ENCODE measurements at places on chromosomes 4 and X.

GRCh38 chrX:24375600-24376131 is 15.2 kb downstream of the SUPT20HL1 start:
- DNase-seq: no peak

GRCh38 chr4:19074036-19074435 is 1052.5 kb upstream of the LCORL start:
- DNase-seq: no peak

DNA sequence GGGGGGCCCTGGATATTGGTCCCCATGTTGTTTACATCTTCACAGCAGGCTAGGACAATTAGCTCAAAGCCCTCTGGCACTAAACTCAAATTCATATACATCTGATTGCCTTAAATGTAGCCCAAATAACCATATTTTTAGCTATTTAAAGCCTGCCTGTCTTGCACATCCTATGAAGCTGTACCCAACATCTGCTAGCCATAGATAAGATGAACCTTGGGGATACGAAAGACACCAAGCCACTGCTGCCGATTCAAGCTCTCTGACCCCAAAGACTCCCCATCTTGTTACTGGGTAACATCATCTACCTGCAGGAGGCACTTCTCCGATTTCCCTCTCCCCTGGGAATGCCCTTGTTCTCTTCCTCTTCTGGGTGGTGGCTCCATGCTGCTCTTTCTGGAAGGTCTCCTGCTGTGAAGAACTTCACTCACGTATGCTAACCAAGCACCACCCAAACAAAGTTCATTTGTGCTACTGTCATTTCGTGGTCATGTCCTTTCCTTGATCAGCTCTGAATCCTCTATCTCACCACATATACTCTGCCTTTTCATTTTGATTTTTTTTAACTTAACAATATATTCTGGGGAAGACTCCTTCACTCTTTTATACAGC is 107.7 kb upstream of the ATXN3L start:
- no peak for DNase-seq

DNA sequence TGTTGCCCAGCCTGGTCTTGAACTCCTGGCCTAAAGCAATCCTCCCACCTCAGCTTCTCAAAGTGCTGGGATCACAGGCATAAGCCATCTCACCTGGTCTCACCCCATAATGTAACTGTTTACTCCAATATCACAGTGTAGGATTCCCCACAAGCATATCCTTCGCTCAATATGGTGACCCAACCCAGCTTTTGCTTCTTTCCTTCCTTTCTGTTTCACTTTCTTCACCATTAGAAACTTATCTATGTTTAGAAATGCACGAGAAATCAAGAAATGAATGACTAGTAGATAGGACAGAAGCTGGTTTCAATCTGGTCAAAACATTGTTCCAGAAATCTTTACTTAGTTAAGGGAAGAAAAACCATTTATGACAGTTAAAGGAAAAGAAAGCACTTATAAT is 18.9 kb downstream of the TSPAN5 start:
- DNase-seq: no peak

- DNase-seq: no peak
These were observed 66.0 kb upstream of the NKX1-1 start for GRCh38 chr4:1472148-1472797.

DNA sequence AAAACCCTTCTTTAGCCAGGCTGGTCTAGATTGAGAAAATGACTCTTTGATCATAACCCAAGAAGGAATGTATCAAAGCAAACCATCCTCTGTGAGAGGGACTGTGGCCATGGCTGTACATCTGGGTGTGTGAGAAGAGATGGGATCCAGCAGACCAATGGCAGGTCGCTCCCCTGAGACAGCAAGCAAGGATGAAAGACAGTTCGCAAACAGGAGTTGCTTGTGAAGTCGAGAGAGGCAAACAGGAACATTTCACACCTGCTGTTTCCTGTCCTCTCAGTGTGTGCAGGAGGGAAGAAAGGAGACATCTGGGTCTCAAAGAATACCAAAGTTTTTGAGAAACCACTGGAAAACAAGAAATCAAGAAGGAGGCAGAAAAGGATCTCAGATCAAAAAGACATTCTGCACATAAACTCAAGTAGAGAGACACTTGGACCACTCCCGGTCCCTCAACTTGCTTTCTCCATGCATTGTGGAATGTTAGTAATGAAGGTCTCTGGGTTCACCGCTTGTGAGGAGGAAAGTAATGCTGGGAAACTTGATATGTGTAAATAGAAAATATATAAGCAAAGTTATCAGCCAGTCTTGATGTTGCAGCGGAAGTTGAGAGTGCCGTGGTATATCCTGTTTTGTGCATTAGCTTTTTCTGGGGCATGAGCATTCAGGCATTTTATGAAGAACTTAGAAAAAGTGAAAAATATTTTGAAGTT is 327.5 kb downstream of the BMPR1B start:
- DNase-seq: no peak

- DNase-seq: no peak
These were observed 81.4 kb upstream of the TRIM2 start for GRCh38 chr4:153122855-153123254.

- DNase-seq: no peak
These were observed 28.1 kb upstream of the TXK start for GRCh38 chr4:48162162-48162561.

DNA sequence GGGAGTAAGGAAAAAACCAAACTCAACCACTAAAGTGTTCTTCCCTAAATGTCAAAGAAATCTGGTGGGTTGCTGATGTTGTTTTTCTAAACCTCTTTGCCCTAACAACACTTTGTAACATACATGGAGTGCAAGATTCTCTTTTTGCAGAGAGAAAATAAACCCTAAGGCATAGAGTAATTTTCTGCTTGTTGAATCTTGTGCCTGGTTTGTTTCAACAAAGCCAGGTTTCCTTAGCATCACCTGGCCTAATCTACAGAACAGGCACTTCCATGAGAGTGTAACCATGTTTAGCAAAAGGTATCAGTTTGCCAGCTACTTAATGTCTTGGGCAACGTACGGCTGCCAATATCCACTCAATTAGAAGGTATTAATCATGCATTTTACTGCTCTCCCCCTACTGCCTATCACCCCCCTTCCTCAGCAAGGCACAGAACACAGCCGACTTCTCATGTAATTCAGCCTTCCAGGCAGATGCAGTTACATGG is 219.2 kb downstream of the MAML3 start:
- no peak for DNase-seq

DNA sequence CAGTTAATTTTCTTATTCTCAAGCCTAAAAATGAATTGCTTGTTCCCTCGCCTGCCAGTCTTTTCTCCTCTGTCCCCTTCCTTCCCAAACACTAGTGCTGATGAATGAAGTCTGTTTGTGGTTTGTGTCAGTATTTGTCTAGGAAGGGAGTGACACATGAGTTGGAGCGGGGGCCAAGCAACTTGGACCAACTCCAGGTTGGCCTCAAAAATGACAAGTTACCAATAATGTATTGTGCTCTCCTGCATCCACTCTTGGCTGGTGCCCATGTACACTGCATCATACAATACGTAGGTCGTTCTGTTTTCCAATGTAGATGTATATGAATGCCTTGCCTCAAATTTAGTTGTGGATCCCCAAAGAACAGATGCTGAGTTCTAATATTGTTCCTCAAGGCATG is 223.0 kb upstream of the GPC4 start:
- no peak for DNase-seq

DNA sequence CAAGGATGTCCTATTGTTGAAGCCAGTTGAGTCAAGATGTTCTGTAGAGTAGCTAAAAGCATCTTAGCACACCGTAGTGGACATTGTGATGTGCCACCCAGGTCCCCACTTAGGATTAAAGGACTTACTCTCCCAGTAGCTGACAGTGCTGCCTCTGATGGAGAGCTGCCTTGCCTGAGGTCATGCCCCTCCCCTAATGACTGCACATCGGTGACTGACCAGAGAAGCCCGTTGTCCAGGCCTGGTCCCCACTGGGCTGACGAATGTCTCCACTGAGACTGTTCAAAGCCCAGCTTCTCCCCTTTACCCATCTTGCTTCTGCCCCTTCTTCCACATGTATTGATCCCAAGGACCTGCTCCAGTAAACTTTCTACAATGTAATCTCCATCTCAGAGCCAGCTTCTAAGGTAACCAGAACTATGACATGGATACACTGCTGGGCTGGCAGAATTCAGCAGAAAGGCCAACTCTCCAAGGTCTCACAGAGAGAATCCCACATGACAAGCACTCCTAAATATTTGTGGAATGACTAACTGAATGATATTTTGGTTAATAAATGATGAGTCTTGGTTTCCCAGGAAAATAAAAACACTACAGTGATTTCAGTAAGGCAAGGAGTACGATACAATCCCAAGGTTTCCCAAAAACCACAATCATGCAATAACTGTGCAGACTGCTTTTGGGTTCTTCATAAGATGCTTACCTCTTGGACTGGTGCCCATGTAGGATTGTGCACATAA is 82.4 kb upstream of the TMEM150C start:
- DNase-seq: peak; percentile 17

- no peak for DNase-seq
These were observed 241.5 kb downstream of the COX18 start for GRCh38 chr4:72827968-72828367.

- no peak for DNase-seq
These were observed 1.4 kb downstream of the RAI2 start for GRCh38 chrX:17859609-17860178.

- no peak for DNase-seq
These were observed 95.1 kb downstream of the IL15 start for GRCh38 chr4:141731481-141731880.

GRCh38 chr4:10442976-10443375 is 14.2 kb downstream of the ZNF518B start:
- DNase-seq: no peak

DNA sequence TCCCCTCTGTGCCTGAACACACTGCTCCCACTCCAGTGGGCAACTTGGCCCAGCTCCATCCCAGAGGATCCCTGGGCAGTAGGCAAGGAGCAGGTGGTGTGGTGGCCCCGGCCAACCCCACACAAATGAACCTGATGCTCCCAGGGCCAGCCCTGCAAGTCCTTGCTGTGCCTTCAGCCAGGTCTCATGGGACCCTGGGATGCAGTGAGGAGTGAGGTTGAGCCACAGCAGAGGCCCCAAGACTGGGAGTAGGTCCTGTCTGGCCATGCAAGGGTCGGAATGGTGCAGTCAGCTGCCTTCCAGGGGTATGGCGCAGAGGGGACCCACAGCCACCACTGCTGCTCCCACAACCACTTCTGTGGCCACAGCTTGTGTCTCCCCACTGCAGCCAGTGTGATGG is 234.5 kb upstream of the DKK2 start:
- no peak for DNase-seq

GRCh38 chr4:66606215-66606614 is 935.9 kb upstream of the EPHA5 start:
- DNase-seq: no peak

- peak; percentile 5 for DNase-seq
These were observed 612 bp downstream of the MAGED2 start for GRCh38 chrX:54808109-54808604.

DNA sequence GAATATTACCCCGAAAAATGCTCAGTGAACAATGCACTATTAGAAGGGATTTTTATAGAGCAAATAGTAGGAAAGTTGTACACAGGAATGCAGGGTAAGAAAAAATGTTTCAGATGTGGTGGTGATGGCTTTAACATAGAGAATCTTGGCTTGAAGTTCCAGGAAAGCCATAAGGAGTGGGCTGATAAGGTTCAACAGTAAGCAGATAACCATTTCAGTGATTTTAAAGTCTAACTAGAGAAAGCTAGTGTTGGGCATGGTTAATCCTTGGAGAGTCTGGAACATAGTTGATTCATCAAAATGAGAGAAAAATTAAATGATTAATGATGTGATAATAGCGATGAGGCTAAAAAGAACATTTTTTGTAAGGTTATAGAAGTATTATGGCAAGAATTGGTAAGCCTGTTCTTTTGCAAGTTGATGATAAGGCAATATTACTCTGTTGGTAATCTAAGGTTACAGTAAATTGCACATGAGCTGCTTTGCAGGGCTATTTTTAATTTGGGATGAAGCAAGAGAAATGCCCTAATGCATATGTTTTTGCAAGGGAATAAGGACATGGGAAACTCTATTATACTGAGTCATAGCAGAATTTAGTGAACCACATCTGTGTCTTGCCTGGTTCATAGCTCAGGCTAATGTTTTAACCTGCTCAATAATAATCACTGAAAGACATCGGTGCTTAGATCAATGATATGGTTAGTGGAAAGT is 44.3 kb downstream of the GALNTL6 start:
- DNase-seq: no peak

GRCh38 chr4:168787801-168788595 is 222.1 kb downstream of the CBR4 start:
- no peak for DNase-seq

DNA sequence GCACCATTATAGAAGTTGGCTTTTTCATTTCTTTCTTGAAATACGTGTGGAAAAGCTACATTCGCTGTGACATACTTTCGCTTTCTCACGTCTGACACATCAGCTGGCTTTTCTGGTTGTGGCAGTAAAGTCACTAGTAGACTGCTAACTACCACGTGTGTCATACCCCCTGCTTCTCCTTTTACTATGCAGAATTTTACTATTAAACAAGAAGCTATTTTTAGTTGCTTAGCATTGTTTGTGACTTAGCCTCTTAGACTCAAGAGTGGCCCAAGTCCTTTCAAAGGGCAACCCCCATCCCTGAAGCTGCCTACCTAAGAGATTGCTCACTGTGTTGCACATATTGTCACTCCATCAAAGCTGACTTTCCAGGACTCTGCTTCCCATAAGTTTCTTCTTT is 2.1 kb upstream of the IL2 start:
- DNase-seq: no peak

DNA sequence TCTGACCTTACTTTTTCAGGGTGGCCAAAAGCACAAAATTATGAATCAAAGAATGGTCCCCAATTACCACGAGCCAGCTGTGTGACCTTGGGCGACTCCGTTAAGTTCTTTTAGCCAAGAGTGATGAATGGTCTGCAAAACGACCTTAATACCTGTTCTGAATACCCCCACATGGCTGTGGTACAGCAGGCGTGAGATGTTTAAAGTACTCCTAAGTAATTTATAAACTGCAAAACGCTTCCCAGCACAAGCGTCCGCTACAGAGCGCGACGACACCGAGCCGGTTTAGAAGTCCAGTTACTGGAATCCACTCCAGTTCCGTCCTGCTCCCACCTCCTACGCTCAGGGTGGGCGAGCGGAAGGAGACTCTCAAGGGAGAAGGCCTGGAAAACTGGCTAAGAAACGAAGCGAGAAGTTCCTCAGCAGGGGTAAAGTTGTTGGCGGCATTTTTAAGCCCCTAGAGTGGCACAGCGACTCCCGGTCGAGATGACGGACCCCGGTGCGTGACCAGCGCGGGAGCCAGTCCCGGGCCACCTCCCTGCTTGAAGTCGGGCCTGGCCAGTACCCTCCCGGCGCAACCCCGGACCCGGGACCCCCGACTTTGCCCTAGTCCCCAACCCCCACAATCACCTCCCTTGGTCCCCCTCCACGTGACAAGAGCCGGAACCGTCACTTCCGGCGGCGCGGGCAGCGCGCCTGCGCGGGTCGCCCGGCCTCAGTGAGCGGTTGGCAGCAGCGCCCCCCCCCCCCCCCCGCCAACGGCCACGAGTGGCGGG is 659 bp upstream of the BMP2K start:
- no peak for DNase-seq

- no peak for DNase-seq
These were observed 58.1 kb downstream of the FNIP2 start for GRCh38 chr4:158826882-158827281.

GRCh38 chr4:48804584-48805301 is 24.7 kb upstream of the FRYL start:
- DNase-seq: no peak

- DNase-seq: no peak
These were observed at the start of gene MAGEA11 for GRCh38 chrX:149711545-149712236. MAGEA11 (plus strand) TSS chrX:149712060; CDS start chrX:149713160, 1,100 bp downstream.

- DNase-seq: no peak
These were observed 22.7 kb downstream of the TENM3 start for GRCh38 chr4:182265881-182266280.

Measured in HFF-Myc (cell line).